ENCODE measurements at places on chromosomes 12 and 14.

GRCh38 chr12:4566474-4566873 is 4.5 kb downstream of the DYRK4 start:
- no peak for DNase-seq

GRCh38 chr14:31216359-31216758 is 8.8 kb upstream of the HECTD1 start:
- DNase-seq: no peak

GRCh38 chr14:23146351-23146910 is 27.4 kb upstream of the CEBPE start:
- DNase-seq: no peak

DNA sequence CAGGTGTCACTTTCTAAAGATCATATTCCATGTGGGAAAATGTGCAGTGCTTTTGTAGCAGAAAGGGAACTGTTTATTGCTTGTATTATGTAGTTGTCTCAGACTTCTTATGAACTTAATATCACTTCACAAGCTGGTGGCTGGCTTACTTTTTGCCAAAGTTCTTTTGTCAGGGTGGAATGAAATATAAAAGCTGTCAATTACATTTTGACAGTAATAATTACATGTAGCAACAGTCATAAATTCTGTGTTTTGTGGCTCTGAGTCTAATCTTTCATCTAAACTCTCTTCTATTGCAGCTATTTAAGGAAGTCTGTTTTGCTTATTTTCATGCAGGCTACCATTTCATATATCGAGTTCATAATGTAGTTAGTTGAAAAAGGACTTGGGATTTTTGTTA is 106.6 kb downstream of the OTOGL start:
- no peak for DNase-seq

DNA sequence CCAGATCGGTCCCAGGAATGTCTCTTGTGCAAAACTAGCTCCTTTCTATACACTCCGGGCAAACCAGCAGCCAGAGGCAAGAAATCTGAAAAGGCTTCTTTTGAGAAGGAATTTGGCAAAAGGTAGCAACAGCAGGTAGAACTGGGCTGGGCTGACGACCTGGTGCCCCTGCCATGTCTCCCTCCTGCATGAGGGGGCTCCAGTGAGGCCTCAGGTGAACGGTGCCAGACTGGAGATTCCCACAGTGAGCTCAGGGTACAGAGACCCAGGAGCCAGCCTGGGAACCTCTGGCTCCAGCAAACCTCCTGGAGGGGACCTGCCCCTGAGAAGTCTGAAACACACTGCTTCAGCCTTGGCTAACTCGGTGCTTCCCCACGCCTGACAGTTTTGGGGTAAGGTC is 10.8 kb downstream of the ITPK1 start:
- DNase-seq: no peak

GRCh38 chr12:482061-482460 is 22.3 kb downstream of the B4GALNT3 start:
- DNase-seq: no peak

DNA sequence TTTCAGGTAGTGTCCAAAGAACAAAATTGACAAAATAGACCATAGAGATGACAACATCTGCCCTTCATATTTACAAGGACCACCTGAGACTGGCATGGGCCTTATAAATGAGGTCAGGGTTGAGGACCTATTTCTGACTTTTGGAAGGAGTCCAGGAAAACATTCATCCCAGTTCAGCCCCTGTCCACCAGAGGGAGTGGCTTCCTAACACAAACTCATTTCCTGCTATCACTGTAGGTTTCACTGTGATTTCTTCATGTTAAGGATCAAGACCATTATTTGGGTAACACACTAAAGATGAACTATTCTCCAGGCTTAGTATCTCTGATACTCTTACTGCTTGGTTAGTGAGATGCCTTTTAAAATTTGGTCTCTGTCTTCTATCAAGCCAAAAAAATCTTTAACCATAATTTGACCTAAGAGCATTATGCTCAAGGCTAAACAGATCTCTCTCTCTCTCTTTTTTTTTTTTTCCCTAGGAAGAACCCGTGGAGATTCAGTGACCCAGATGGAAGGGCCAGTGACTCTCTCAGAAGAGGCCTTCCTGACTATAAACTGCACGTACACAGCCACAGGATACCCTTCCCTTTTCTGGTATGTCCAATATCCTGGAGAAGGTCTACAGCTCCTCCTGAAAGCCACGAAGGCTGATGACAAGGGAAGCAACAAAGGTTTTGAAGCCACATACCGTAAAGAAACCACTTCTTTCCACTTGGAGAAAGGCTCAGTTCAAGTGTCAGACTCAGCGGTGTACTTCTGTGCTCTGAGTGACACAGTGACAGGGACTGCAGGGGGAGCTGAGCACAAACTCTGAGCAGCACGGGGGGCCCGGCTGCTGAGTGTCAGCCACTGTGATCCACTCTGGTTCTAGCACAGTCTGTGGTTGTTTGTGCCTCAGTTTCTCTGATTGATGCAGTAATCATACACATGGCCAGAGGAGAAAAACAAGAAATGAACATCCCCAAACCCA is 267.6 kb upstream of the OR4E1 start:
- DNase-seq: no peak

DNA sequence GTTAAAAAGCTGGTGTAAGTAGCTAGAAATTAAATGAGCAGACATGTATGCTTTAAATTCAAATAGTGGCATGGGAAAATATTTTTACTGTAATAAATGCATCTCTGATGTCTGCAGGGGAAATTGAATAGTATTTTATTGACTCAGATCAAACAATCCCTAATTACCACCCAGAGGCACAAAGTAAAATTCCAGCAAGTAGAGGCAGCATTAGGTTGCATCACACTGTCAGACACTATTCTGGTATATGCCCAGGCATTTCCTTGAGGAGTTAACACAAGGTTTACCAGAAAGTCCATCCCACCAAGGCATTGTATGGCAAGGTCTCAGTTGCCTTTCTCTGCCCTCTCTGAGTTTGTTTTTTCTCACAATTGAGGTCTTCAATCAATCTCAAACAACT is 201.6 kb upstream of the KITLG start:
- no peak for DNase-seq

DNA sequence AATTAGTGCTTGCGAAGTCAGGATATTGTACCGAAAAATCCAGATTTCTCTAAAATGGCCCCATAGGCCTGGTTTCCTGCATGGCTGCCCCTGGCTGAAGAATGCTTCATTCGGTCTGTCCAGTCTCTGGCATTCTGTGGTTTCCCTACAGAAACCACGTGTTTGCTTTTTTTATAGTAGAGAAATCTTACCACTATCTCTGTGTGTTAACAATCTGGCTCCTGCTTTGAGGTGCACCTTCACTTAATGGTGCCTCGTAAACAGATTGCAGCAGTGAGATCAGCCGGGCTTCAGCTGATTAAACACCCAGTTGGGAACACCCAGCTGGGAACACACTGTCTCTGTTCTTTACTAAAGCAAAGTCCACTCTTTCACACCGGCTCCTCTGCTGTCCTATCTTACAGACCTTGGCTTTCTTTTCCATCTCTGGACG is 6.7 kb upstream of the DNAAF2 start:
- no peak for DNase-seq

GRCh38 chr12:22406627-22407026 is 72.1 kb upstream of the ST8SIA1 start:
- DNase-seq: no peak

- DNase-seq: no peak
Observed at GRCh38 chr12:131611416-131612091, 99.3 kb upstream of the SFSWAP start.

DNA sequence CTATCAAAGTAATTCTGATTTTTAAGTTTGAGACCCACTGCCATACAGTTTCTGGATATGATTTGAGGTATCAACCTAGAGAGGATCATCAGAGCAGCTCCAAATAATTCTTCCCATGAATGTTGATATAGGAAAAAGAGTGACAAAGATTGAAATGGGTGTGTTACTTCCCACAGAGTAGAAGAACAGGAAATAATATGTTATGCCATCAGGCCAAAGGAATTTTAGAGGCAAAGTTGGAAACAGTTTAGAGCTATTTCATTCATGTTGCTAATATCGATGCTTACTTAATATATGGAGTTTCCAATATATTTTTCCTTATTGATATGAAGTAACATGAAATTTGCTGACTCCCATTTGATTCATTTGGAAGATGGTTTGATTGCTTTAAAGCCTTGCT is 8.9 kb upstream of the MSRB3 start:
- no peak for DNase-seq

DNA sequence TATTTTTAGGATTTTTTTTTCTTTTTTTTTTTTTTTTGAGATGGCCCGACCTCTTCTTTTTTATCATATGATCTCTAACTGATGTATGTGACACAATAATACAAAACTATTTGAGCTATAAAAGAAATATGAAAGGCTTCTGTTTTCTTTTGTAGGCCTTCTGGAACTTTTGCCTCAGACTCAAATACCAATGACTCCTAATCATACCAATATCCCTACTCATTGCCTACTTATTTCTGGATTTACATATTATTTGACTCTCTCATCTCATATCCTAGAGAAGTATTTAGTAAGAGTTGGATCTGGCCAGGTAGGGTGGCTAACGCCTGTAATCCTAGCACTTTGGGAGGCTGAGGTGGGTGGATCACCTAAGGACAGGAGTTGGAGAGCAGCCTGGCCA is 12.7 kb upstream of the WDR89 start:
- no peak for DNase-seq

DNA sequence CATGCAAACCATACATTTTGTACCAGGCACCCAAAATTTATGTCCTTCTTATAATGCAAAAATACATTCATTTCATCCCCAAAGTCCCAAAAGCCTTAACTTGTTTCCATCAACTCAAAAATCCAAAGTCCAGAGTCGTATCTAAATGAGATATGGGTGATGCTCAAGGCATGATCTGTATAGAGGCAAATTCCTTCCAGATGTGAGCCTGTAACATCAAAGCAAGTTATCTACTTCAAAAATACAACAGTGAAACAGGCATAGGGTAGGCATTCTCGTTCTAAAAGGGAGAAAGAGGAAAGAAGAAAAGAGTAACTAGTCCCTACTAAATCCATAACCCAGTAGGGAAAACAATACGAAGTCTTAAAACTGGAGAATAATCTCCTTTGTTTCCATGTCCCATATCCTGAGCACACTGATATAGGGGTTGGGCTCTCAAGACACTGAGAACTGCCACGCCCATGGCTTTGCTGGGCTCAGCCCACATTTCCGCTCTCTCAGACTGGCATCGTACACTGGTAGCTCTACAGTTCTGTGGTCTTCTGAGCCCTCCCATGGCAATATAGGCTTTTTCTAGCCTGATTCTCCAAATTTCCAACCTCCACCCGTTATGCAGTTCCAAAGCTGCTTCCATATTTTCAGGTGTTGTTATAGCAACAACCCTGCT is 232.8 kb downstream of the TMTC2 start:
- no peak for DNase-seq

DNA sequence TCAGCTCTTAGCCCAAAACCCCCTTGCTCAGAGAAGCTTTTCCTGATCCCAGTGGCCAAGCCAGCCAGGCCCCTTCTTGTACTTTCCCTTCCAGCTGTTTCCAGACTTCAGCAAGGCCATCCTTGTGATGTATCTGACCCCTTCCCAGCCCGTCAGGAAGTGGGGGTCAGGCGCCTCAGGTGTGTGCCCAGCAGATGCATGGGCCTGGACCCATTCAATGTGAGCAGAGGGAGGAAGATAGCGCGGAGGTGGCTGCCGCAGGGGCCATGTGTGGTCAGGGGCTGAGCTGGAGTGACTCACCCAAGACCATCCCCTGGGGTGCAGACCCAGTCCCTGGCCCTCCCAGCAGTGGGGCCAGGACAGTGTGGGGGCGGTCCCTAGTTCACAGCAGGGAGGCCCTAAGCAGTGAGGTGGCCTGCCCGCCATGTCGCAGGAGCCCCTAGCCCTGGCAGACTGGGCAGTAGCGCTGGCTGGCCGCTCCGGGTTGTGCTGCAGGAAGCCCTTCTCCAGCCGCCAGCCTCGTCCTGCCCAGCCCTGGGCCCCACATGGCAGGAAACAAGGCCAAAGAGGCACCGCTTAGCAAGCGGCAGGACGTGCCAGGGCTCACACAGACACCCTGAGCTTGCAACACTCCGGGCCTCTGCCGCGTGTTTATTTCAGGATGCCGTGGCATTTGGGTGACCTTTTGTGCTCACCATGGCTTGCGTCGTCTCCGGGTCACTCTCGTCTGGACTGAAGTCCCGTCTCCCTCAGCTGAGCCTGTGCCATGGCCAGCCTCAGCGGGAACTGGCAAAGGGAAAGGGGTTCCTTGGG is 12.0 kb downstream of the ADSS1 start:
- DNase-seq: no peak

DNA sequence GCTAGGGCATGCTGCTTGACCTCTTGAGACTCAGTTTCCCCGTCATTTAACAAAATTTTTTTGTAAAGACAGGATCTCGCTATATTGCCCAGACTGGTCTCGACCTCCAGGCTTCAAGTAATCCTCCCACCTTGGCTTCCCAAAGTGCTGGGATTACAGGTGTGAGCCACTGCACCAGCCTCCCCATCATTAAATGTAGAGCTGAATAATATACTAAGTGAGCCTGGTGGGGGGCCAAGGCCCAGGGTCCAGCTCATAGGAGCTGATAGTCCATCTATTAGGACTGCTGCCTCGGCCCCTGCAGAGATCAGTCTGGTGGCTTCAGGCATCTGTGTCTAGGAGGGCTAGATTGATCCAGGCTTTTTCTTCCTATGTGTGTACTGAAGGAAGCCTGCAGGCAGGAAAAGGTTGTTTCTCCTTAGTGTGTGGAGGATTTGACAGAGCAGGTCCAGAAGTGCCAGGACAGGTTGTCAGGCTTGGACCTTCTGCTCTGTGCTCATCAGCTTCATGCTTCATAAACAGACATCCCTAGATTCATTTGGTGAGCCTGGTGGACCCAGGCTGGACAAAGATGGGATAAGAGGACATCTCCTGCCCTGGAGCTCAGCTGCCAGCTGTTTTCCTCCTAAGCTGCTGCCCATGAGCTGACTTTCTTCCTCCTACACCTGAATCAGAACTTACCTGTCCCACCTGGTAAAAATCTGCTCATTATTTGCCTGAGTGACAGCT is 135.4 kb downstream of the ZFP36L1 start:
- DNase-seq: no peak

GRCh38 chr12:81206429-81206828 is 128.6 kb downstream of the ACSS3 start:
- no peak for DNase-seq

- DNase-seq: no peak
Observed at GRCh38 chr12:89775986-89776365, 67.3 kb upstream of the ATP2B1 start.

DNA sequence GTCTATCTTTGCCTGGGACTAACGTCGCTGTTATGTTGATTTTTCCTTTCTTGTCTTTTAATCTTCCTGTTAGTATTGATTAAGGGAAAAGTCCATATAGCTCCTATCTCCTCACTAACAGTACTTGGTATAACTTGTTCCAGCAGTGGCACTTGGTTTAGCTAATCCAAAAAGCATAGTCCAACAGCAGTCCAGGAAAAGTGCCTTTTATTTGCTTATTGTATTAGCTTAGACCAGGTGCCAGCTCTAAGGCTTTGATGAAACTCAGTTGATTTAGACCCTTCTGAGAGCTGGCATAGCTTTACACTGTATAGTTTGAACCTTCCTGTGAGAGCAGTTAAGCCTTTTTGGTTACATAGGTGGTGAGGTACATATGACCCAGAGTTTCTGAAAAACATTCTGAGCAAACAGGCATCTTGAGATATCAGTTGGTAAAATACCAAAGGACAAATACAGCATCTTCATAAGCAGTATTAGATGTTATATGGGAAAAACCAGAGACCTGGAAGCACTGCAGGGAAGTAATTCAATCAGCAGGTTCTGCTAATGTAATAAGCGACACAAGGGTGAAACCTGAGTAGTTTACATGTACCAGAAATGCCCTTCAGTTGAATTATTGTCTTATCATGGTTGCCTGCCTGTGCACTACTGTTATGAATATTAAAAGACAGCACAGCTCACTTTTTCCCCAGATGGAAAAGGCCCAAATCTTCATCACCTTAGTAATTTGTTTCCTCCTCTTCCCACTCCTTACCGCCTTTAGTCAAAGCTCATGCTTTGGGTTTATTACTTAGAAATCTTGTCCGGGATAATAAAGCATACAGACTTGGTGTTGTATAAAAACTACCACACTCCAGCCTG is 13.0 kb downstream of the PELI2 start:
- DNase-seq: no peak
